ENCODE measurements at places on chromosomes 1 and 21. TPM values are rescaled to one million over a fixed set of nuclear protein-coding genes. Genes with fewer than 3 reads are reported as not detected.

GRCh38 chr1:210464519-210465039 lies 135.9 kb downstream of the HHAT start:
- no peaks in the 10 kb centered on the region for H3K4me1 ChIP-seq
- DNase-seq: no peak
- no peak overlapping the region for H3K27ac ChIP-seq
- H3K27me3 ChIP-seq: no peaks in the 10 kb centered on the region

The HES4 gene
- total RNA-seq: 47.5 TPM

GRCh38 chr1:44842862-44843655 lies at the start of gene PTCH2:
TSS of gene PTCH2 (minus strand) at chr1:44843253. CDS start at chr1:44842932, 321 bp downstream.
- H3K27me3 ChIP-seq: no peaks in the 10 kb centered on the region
- H3K4me3 ChIP-seq: peak within 1 kb of the TSS; percentile 76
- H3K36me3 ChIP-seq: no peaks in the 10 kb centered on the region
- peak; percentile 82 for DNase-seq

DNA sequence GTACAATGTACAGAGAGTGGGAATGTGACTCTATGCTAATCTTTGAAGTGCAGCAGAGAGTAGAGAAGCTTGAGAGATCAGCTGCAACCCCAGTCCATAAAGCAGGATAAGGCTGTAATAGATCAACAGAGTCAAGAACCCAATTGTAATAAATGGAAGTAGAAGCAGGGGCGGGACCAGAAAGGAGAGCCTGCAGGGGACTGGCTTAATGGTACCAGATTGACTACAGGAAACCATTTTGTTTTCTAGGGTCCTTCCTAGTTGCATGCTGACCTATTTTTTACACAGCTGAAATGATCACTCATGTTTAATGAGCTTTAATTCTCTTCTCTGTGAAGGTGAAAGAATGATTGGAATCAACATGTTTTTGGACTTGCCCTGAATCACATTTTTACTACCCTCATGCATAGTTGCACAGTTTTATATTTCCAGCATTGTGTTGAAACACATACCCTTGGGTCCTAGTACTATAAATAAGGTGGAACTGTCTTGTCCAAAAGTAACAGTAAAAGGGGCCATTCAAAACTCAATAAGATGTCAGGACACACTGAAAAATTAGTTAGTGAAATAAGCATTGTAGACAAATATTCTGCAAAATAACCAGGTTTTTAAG lies 69.8 kb downstream of the GPR88 start:
- H3K4me1 ChIP-seq: peaks cover 3% of the 10 kb centered on the region
- no peak for DNase-seq
- H3K4me3 ChIP-seq: no peak overlapping the region
- no peaks in the 10 kb centered on the region for H3K36me3 ChIP-seq

GRCh38 chr1:109567877-109568672 lies 19.7 kb downstream of the GNAI3 start:
- DNase-seq: no peak
- no peak overlapping the region for H3K27ac ChIP-seq
- H3K27me3 ChIP-seq: no peaks in the 10 kb centered on the region
